Right ventricle myocardium superior (tissue), 1 donor: ENCODE measurements at places on chromosomes 7 and 10. TPM values are rescaled to one million over a fixed set of nuclear protein-coding genes. Genes with fewer than 3 reads are reported as not detected.

The DPP6 gene
- total RNA-seq = 0.19 TPM

DNA sequence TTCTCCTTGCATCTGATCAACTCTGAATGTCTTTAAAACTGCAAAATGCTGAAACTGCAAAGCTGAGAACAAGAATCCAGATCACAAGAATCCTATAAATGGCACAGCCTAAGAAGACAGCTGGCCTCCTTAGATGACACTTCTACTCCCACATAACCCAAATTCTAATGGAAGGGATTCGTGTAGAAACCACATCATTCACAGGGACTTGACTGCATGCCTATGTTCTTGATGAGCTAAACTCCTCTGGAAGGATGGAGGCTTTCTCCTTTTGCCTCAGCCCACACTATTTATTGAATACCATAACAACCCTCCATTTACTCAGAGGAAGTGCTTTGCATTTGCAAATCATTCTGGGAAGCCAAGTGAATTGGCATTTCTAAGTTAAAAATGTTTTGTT is 252.5 kb upstream of the VWC2 start:
- DNase-seq = no peak

- no peak for DNase-seq
Measured at GRCh38 chr10:107931808-107932207, 767.3 kb upstream of the SORCS1 start.

- no peak for DNase-seq
Measured at GRCh38 chr7:101731502-101732084, 85.8 kb upstream of the CUX1 start.

GRCh38 chr7:55526770-55527169 is 45.5 kb downstream of the VOPP1 start:
- no peak for DNase-seq

The GPR141 gene
- 0.38 TPM for total RNA-seq

The ELN gene
- 33.2 TPM for total RNA-seq

The TWIST1 gene
- 1.4 TPM for total RNA-seq

GRCh38 chr10:132504501-132505272 is 32.9 kb upstream of the INPP5A start:
- DNase-seq = peak; percentile 20

DNA sequence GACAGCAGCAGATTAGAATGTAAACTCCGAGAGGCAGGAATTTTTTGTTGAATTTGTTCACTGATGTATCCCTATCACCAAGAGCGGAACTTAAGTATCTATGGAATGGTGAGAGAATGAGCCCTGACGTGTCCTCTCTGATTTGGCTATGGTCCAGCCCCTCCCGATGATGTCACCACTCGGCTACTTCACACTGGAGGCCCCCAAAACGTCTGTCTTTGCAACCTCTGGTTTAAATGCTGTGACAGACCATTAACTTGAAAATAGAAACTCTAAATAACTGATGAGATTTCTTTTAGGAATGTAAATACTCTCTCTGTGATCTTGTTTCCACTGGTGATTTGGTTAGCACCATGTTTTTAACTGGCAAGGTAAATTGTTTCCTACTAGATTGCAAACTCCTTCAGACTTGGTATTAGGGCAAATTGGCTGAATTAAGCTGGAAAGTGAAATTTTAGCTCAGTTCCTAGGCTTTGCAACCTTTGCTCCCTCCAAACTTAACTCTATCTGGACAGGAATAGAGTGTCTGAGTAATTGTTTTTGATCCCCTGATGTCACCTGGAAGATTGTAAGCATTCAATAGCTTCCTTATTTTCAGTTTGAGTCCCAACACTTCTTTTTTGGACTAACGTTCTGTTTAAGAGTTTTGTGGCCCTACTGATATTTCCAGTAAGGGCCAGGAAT is 19.1 kb downstream of the SLC16A12 start:
- DNase-seq = peak; percentile 72

The TBL2 gene
- 10.6 TPM for total RNA-seq

GRCh38 chr10:33139181-33139646 is 181.2 kb upstream of the ITGB1 start:
- no peak for DNase-seq

The OR2A5 gene
- total RNA-seq = not detected

The RAMP3 gene
- 31.2 TPM for total RNA-seq

- DNase-seq = no peak
Measured at GRCh38 chr7:98134420-98135228, 28.0 kb downstream of the LMTK2 start.

- no peak for DNase-seq
Measured at GRCh38 chr7:148800677-148801076, 83.4 kb downstream of the EZH2 start.

The EPO gene
- not detected for total RNA-seq

The CPN1 gene
- total RNA-seq = not detected

DNA sequence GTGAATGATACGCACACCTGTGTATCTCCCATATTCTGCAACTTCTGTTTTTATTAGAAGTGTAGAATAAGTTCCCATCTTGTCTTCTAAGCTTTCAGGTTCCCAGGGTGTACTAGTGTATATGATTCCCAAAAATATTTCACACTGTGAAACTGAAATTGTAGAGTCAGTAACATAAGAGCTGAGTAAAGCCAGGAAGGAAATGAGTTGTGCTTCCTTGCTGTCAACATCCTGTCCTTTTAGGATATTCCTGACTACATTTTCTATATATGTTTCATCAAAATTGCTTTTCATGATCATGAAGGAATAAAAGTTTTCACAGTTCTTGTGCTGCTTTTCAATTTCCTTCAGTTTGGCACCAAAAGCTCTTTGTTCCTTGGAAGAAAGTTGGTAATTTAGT is 15.2 kb downstream of the SAMD9L start:
- DNase-seq = no peak

- no peak for DNase-seq
Measured at GRCh38 chr10:37003126-37003525, 122.3 kb upstream of the ANKRD30A start.

- DNase-seq = no peak
Measured at GRCh38 chr10:9244864-9245263, 1190.4 kb downstream of the GATA3 start.

- no peak for DNase-seq
Measured at GRCh38 chr10:48460182-48460581, 144.7 kb downstream of the ARHGAP22 start.

DNA sequence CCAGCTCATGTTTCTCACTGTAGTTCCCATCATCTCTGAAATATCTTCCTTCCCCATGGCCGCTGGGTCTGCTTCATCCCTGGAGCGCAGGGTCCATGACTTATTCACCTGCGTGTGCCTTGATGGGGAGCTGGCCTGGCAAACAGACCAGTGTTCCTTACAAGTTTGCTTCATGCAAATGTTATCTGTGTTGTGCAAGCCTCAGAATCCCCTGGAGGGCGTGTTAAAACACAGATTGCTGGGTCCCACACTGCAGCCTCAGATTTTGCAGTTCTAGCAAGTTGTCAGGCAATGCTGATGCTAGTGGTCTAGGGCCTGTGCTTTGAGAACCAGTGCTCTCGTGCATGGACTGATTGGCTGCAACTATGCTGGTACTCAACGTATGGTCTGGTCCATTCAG is 7.2 kb upstream of the DMBT1 start:
- DNase-seq = no peak

DNA sequence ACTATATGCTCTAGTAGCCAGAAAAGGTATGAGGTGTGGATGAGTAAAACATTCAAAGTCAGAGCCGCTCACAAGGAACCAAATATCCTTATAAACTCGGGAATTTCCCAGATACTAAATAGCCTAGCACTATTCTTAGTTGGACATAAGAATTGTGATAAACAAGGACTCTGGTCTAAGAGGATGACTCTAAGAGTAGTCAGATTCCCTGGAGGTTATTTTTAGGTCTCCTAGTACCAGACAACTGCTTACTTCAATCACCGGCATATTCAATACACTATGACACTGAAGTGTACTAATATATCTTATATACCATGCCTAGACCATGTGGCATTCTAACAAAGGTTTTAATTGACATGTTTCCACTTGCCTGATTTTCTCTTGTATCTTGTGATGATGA is 56.5 kb downstream of the LMBR1 start:
- DNase-seq = no peak

DNA sequence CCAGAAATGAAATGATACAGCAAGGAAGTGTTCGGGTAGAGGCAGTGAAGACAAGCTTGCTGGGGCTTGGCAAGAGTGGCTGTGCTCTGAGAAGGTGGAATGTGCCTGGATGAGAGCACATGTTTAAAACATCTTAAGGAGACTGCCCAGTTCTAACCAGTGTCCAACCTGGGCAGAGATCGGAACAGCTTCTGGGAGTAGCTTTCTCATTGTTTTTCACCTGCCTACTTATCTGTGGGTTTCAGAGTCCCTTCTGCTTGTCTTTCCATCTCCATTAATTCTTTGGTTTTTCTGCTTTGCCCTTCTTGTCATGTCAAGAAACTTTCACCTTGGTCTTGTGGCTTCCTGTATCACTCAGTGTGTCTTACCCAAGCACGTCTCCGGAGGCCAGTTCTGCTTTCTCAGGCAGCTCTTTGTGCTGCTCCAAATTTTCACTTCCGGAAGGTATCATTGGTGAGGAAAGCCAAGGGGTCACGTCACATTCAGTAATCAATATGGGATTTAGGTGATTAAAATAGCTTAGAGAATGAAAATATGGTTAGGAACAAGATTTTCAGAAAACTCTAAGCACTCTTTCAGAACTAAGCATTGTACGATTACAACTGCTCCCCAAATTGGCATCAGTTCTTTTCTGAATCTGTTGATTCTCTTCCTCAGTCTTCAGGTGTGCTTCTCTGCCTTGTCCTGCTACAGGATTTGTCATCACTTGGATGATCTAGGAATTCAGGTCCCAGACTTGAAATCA is 5.5 kb upstream of the LAMB4 start:
- no peak for DNase-seq

- no peak for DNase-seq
Measured at GRCh38 chr10:1126461-1126860, 70.3 kb downstream of the WDR37 start.

DNA sequence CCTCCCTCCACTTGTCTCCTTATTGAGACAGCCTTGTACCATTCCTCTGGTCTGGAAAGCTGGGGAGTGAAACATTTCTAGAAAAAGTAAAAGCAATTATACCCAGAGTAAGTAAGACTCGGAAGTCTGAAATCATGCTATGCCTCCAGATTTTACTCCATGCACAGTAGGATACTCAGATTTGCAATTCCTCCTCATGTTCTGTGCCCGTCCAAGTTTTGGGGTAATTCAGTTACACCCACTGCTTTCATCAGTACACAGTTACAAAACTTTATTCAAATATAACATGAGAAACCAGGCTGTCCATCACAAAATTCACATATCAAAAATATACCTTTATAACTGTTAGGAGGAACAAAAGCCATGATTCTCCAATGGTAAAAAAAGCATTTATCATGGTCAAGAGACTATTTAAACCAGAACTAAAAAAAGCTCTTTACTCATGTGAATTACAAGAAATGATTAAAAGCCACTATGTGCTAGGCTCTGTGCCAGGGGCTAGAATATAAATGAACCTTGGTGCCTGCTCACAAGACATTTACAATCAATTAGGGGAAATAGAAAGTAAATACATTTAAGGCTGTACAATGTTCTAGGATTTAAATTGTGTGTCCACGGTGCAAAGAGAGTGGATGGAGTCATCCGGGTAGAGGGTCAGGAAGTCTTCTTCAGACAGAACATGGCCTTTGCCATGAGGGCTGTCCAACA is 320.2 kb downstream of the ELMO1 start:
- no peak for DNase-seq

The PLEKHS1 gene
- total RNA-seq = not detected

- no peak for DNase-seq
Measured at GRCh38 chr7:138510003-138510402, 49.9 kb downstream of the TRIM24 start.

DNA sequence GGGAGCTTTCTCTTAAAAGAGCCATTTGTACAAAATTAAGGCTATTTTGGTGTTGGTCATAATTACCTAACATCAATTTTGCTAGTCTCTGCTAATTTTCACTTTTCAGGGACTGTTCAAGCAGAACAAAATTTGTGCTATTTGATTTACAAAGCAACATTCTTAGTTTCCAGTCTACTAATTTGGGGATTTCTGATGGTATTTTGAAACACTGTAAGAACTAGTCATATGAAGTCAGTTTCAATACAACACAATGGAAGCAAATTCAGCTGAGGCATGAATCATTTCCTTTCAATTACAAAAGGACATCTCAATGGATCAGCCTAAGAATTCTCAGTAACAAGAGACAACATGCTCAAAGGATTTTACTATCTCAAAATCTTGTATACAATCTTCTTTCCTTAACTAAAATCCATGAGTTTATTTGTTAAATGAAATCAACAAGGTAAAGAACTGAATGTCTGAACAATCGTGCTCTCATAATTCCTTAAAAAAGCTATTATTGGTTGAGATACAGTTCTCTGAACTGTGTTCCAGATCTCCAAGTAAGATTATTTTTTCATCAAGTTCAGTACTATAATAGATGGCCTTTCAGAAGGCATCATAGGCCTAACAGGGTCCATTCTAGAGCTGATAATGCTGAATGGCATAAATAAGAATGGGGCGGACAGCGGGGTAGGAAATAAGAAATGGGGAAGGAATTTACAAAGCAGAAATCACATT is 144.6 kb downstream of the NRCAM start:
- no peak for DNase-seq

DNA sequence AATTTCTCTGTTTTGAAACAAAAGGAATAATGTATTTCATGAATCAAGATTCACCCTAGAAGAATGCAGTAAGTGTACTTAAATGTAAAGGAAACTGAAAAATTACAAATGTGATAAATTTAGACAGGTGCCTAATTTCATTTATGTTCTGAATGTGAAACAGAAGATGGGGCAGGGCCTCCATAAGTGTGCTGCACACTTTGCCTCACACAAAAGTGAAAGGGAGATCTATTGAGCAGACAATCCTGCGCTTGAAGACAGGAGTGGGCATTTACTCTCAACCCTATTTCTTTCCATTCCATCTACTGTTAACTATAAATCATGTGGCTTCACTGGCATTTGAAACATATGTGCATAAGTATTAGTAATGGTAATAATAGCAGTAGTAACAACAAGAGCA is 36.2 kb downstream of the GNG11 start:
- no peak for DNase-seq
